ENCODE measurements at places on chromosomes 1 and 21.
A peak's percentile ranks its signal among the peaks of the same experiment; 100 is the strongest.

DNA sequence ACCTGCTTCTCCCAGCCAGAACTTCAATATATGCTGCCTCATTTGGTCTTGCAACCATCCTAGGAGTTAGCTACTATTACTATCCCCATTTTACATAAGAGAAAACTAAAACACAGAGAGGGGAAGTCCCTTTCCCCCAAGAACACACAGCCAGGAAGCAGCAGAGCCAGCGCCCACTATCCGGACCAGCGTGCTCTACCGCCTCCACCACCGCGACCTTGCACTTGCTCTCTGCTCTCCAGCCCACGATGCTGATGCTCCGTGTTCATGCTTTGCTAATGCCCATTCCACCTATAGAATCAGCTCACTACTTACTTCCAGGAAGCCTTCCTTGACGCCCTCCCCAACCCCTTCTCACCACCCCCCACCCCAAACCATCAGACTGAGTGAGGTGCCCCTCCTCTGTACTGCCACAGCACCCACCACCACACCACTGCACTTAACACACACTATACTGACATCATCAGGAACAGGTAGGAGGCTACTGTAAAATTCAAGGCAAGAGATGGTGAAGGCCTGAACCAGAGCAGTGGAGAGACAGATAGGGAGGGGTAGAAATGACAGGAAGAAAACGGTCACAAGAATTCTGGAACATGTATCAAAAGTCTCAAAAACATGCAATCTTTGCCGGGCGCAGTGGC is 9.4 kb downstream of the TMEM53 start:
- peak; percentile 23 for DNase-seq

DNA sequence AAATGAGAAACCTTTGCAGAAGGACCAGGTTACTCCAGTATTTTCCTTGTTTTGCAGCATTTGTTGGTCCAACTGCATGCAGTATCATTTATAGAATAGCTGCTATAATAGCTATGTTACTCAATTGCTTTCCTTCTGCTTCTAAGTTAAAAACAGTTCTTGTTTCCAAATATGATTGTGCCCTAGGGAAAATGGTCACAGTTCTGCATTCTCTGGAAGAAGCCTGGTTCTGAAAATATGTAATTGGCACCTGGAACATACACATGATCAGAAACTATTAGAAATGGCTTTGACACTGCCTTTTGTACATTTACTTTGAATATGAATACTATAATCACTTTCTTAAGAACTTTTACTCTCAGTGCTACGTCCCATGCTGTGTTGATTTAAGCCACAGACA is 33.6 kb downstream of the HENMT1 start:
- DNase-seq: no peak

DNA sequence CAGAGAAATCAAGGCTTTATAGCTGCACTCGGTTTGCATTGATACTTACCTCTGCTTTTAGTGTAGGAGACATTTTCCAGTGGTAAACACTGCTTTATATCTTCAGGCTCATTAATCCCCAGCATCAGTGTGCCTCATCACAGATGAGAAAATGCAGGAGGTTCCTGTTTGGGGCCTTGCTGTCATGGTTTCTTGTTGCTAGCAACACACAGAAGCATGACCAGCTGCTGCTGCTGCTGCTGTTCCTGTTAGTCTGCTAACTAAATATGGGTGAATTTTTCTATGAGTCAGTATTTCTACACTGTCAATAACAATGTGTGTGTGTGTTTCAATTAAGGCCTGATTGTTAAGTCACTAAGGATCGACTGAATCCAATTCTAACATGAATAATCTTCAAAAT is 85.8 kb upstream of the RGS1 start:
- peak; percentile 40 for DNase-seq

GRCh38 chr21:15112858-15113257 is 48.1 kb upstream of the NRIP1 start:
- DNase-seq: no peak

DNA sequence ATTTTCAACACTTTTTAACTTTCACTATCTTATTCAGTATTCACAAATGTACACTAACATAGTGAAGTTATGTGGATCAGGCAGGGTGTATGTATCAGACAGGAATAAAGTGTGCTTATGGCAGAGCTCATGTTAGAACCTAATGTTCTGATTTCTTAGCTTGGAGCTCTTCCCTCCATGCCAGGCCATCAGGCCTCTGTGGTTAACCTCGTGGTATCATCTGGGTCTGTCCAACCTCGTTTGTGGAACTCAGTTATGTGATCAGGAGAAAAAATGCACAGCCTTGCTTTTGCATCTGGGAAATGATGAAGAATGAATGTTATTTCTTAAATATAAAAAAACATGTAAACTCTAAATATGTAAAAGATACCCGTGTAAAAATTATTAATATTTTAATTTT is 86.9 kb downstream of the MPZL1 start:
- DNase-seq: no peak

DNA sequence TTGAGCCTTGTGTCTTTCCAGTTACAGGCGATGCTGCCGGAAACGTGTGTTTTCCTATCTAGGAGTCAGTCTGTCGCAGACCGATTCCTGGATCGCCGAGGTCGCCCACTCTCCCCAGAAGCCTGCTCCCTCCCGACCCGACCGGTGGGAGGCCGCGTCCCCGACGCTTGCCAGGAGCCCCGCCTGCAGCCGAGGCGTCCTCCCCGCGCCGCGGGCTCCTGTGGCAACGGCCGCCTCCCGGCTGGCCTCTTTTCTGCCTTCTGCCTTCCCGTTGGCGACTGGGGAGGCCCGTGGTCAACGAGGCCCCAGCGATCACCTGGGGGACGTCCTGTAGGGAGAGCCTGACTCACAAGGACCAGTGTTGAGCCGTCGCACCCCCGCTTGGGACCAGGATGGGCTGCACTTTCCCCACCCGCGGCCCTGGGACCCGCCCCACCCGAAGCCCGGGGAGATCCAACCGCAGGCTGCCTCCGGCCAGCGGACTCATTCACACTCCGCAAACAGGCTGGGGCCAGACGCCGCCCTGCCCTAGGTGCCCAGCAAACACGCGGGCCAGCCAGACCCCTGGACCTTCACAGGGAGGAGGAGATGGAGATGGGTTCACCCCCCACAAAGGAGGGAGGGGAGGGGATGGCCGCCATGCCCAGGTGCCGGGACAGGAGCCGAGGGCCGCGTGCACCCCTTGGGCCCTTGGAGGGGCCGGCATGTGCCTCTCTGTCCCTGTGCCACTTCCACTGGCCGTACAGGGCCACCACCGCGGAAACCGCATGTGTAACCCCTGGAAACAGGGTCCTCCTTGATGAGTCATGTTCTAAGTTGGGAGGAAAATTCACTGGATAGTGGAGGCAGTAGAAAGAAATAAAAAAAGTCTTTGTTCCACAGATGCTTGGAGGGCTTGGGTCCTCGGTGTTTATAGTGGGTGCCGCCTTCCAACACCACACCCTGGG is 7.2 kb upstream of the COL6A1 start:
- no peak for DNase-seq

- DNase-seq: no peak
Observed at GRCh38 chr1:229170778-229171505, 100.0 kb upstream of the RAB4A start.

DNA sequence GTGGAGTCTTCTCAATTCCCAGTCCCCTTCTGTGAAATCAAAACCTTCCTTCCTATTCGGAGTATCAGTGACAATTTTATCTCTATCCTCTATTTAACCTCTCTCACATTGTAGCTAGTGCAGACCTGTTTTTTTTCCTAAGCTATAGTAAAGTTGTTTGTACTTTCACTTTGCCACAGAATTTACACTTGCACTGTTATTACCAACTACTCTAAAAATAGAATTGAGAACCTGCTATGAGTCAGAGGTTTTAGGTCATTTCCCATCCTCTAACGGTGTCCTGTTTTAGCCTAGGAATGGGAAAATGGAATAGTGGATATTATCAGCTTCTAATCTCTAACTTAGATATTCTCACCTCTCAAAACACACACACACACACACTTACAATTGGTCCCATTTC is 862.7 kb downstream of the NCAM2 start:
- no peak for DNase-seq

GRCh38 chr1:41767534-41768525 is 150.9 kb downstream of the HIVEP3 start:
- DNase-seq: no peak

DNA sequence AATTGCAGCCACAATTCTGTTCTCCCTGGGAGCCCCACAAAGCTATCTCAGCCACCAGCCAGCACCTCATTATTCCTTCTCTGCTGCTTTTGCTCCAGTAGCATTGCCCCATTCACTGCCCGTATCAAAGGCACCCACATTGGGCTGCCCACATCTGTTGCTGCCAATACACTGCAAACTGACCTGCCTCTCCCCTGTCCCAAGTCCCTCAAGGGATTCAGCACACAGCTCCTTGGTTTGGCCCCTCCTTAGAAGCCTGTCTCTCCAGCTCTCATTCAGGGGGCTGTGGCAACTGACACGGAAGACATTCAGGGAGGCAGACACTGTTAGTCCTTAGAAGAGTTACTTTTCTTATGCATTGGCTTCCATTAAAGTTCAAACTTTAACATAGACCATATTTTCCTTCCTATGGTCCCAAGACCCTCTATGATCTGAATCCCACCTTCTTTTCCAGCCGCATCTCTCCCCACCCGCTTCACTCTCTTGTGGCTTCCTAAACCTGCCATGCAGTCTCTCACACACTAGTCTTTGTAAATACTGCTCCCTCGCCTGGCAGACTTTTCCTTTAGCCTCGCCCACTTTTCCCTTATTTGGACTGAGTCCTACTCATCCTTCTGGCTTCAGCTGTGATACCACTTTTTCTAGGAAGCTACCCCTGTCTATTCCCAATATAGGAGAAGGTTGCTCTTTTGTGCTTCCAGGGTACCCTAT is 19.3 kb upstream of the KLHDC8A start:
- DNase-seq: no peak

DNA sequence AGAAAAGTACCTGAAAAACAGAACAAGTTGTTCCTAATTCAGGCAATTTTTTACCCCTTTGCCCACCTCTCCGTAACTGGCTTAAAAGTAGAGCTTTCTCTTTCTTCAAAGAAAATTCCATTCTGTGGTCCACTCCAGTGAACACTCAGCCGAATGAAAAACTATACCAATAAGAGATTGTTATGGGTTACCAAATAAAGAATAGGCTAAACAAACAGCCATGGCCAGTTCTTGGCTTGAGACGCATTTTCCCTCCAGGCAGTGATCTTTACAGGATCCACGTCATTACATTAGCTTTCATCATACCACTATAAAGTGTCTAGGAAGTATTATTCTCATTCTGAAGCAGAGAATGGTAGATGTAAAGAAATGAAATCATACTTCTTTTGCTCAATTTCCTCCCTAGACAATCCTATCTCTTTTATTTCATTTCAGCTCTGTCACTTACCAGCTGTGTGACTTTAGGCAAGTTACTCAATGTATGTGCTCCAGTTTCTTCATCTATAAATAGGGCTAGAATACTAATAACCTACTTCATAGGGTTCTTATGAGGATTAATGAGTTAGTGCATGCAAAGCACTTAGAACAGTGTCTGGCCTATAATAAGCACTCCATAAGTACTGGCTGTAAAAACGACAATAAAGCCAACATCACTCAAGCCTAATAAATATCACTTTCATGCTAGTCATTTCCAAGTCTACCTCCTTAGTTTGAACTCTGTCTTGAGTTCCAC is 26.5 kb upstream of the TRIM45 start:
- DNase-seq: no peak

GRCh38 chr1:83547901-83548300 is 451.0 kb downstream of the TTLL7 start:
- no peak for DNase-seq

DNA sequence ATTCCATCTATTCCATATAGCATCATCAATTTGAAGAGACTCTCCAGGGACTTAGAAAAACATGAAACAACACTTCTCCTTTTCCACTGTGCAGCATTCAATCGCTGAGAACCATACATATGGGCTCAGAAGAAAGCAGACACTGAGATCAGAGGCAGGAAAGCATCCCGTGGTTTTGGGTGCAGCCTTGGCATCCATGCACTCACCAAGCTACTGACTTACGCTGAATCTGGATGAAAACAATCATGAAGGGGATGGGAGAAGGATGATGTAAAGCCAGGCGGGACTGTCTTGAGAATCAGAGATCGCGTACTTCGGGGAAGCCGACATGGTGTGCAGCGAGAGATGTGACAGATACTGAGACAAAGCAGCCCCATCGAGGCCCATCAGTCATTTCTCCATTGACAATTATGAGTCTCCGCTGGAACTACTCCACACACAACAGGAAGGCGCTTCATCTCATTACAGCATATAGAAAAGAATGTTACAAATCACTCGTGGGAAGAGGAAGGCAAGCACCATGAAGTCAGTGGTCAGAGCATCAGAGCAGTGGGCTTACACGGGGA is 2.3 kb upstream of the TIAM1 start:
- no peak for DNase-seq

DNA sequence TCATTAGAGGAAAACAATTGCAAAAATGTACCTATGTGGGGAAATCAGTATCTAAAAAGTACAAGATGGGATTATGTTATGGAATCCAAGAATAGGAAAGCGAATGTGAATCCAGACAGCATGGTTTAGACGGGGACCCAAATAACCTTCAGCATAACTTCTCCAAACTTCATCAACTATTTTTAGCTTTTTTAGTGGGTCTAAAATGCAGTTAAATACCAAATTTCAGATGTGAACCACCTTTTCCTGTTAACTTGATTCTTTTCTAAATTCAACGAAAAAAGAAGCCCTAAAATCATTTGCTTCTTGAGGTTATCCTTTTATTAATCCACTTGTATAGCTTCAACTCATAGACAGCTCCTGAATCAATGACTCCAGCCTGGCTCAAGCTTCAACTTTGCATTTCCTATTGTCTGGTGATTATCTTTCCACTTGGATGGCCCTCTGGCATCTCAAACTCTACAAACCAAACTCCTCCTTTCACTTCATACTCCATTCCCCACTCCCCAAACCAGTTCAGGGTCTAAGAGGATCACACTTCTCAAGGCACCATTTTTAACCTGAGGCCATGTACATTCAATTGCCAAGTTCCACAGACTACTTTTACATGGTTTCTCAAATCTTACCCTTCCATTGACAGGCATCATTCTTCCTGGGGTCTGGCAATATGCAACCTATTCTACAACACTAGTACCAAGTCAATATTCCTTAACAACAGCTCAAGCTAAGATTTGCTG is 7.4 kb downstream of the ERRFI1 start:
- DNase-seq: no peak

DNA sequence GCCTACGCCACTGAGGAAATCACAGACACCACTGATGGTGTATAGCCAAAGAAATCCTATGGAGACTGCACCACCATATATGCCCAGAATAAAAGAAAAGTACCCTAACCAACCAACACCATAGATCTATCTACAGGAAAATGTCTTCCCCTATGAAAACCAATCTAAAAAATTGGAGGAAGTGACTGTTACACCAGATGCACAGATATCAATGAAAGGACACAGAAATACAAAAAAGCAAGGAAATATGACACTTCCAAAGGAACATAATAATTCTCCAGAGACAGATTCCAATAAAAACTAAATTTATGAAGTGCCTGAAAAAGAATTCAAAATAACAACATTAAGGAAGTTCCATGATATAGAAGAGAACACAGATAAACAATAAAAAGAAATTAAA is 56.8 kb upstream of the BCL10 start:
- no peak for DNase-seq

- DNase-seq: peak; percentile 24
Observed at GRCh38 chr1:178238722-178239510, 145.0 kb downstream of the RASAL2 start.

All from KBM-7 (cell line).